ENCODE measurements at places on chromosomes 16 and 17.

DNA sequence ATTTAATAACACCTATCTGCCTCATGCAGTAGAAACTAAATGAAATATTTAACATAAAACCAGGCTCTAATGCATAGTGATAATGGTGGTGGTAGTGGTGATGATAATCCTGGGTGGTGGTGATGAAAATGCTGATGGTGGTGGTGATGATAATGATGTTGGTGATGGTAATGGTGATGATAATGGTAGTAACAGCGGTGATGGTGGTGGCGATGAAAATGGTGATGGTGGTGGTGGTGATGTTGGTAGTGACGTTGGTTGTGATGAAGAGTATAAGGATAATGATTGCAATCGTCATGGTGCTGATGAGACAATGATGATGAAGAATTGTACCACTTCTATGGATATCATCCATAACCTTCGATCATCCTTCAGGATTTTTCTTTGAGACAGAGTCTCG is 173.7 kb upstream of the CDH11 start:
- no peak for DNase-seq

GRCh38 chr16:64724339-64724738 is 397.5 kb downstream of the CDH11 start:
- no peak for DNase-seq

- no peak for DNase-seq
Measured at GRCh38 chr17:41103896-41104295, 1.3 kb upstream of the KRTAP4-9 start.

- no peak for DNase-seq
Measured at GRCh38 chr16:83365166-83365565, 442.6 kb upstream of the HSBP1 start.

DNA sequence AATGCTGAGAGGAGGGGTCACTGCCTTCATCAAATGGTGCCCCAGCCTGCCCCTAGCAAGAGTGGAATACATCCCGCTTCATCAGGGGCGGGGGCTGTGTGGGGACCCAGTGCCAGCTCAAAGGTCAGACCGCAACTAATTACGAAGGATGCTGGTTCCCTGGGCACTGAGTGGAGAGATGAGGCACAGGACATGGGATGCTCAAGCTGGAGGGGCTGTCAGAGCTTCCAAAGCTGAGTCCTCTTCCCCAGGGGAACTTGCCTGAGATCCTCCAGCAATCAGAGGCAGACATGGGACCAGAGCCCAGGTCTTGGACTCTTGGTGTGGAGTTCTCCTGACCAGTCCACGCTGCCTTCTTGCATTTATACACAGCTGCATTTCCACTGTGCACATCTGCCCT is 18.9 kb downstream of the UNC45B start:
- DNase-seq = no peak

- no peak for DNase-seq
Measured at GRCh38 chr16:82955741-82956348, 329.1 kb downstream of the CDH13 start.

Measured in midbrain (tissue), 1 donor.